ENCODE measurements at places on chromosomes 5 and 9.

DNA sequence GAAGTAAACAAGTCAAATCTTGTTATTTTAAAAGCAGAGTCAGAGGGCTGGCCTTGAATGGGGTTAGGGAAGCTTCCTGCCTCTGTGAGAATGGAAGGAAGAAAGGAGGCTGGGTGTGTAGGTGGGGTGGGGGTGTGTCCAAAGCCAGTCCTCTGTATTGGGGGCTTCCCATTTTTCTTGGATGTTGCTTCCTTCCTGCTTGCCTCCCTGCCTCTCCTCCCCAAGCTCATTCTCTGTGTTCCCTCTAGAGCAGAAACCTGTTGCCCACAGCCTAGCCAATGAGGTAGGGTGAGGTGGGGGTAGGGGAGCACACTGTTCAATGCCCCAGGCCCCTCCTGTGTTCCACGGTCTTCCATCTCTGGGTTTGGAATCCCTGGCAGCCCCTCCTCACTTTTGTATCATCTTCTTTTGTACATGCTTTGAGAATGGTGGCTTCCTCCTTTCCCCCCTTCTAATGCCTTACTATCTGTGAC, 39.7 kb downstream of the SNX24 start:
- DNase-seq, result no peak

GRCh38 chr9:86046930-86047341, 52.4 kb downstream of the GOLM1 start:
- DNase-seq, result no peak

GRCh38 chr5:92147266-92147665, 764.1 kb upstream of the ARRDC3 start:
- DNase-seq, result no peak

GRCh38 chr5:91311697-91312501, 71.2 kb downstream of the ARRDC3 start:
- DNase-seq, result peak; percentile 53

- no peak for DNase-seq
Observed at GRCh38 chr9:13088720-13089427, 190.6 kb downstream of the MPDZ start.
